Left renal cortex interstitium (tissue), 4 donors: ENCODE measurements at places on chromosomes 6 and 20.

DNA sequence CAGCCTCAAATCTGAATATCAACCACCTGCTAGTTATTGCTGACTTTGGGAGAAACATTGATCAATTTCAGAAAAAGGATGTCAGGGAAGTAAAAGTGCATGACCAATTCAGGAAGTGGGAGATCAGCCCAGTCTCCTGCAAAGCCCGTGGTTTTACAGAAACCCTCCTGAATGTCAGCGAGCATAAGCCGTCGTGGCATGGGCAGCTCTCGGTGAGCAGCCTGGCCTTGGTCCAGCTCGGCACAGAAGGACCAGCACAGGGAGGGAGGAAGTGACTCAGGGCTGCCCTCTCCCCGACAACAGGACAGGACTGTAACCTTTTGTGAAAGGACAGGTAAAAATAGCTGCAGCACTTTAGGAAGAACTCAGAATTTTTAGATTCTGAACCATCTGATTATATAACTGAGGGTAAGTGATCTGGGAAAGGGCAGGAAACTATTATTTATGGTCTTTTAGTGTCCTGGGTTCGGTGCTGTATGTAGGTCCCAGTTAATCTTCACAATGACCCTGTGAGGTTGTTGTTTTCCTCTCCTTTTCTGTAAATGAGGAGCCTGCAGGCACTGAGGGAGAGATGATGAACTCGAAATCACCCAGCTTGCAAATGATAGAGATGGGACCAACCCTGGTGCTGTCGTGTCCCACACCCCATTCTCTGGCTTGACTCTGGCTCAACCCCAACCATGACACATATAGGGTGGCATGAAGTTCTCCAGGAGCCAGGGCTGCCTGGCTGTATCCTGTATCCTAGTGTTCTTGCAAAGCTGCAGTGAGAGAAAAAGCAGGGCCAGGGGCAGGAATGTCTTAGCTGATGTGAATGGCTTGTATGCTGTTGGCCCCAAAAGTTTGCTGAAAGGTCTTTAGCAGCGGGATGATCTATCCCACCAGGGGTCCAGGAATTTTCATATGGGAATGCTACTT, 37.6 kb downstream of the NRN1 start:
- no peak for DNase-seq

DNA sequence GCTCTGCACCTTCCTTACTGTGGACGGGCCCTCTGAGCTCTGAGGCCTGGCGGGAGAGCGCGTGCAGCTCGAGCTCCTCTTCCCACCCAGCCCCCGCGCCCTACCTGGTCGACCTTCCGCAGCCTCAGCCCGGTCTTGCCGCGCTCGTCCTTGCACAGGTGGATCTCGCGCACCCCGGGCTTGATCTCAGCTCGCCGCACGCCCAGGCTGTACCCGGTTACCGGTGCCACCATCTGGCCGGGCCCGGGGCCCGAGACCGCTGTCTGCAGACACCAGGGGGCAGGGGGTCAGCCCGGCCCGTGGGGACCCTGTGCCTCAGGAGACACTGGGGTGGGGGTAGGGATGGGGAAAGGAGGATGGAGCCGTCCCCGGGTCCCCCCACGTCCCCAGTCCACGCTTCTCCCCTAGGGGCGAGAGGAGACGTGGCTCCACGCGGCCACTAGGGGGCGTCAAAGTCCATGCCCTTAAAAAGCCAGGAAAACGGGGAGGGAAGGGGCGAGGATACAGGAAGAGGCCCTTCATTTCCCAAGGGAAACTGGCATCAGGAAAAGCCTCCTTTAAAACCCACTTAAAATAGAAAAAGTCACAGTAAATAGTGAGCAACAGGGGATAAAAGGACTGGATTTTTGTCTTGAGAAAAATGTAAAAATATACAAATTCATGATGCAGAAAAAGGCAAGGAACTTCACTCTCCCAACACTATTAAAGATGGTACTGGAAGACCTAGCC, 15.5 kb downstream of the SDCBP2 start:
- peak; percentile 69 for DNase-seq

- no peak for DNase-seq
These were observed 724.5 kb upstream of the FLRT3 start for GRCh38 chr20:15061955-15062354.

DNA sequence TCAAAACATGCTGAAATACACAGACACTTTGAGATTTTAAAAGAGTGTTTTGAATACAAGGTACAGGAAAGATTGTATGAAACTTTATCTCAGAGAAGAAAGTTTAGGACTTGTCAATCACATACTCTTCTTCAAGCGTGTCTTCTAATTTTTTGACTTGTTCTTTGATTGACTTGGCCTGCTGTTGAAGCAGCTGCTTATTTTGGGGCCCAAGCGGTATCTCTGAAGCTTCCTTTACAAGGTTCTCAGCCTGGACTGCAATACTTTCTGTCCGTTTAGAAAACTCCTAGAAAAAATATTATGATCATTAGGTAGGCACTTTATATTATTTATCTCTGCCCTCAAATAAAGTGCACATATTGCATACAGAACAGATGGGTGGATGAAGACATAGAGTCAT, 201.3 kb downstream of the SYNE1 start:
- no peak for DNase-seq

- DNase-seq = no peak
These were observed 360.4 kb downstream of the ESR1 start for GRCh38 chr6:152167641-152168603.

DNA sequence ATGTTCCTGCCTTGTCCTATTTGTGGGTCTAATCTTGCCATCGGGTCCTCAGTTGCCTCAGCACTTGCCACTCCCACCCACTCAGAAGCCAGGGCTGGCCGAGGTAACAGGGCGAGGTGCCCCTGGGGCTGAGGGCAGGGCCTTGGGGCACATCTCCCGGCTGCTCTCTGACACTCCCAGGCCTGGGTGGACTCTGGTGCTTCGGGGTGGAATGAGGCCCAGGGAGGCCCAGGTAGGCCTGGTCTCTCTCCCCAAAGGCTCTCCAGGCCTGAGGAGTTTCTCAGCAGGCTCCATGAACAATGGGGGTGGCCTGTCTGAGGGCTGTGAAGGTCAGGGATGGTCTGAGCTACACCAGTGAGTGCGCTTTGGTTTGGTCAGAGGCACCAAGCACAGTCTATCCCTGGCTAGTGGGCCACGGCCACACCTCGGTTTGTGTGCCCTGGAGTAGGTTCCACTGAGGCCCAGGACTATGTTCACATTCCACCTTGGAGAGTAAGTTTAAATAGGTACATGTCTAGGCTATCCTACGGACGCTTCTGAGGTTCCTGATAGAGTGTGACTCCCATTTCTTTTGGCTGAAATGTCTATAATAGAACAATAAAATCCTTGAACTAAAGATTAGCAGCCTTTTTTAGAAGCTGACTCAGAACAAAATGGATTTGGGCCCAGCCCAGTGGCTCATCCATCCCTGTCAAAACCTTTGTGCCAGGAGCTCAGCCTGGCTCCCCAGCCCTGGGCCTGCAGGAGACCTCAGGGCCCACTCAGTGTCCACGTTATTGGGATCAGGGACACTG, 78.8 kb downstream of the SLC24A3 start:
- DNase-seq = no peak
